DMS153 (cell line): ENCODE measurements at places on chromosomes 3 and 15.

GRCh38 chr3:122962149-122962548 lies 65.4 kb downstream of the SEMA5B start:
- no peak for DNase-seq

GRCh38 chr3:99637016-99637367 lies 1.4 kb upstream of the COL8A1 start:
- no peak for DNase-seq

- no peak for DNase-seq
Observed at GRCh38 chr3:15611018-15611417, 9.5 kb downstream of the BTD start.

- no peak for DNase-seq
Observed at GRCh38 chr3:28250999-28251398, 9.6 kb downstream of the CMC1 start.

GRCh38 chr3:121998030-121998580 lies 23.9 kb downstream of the ILDR1 start:
- no peak for DNase-seq

DNA sequence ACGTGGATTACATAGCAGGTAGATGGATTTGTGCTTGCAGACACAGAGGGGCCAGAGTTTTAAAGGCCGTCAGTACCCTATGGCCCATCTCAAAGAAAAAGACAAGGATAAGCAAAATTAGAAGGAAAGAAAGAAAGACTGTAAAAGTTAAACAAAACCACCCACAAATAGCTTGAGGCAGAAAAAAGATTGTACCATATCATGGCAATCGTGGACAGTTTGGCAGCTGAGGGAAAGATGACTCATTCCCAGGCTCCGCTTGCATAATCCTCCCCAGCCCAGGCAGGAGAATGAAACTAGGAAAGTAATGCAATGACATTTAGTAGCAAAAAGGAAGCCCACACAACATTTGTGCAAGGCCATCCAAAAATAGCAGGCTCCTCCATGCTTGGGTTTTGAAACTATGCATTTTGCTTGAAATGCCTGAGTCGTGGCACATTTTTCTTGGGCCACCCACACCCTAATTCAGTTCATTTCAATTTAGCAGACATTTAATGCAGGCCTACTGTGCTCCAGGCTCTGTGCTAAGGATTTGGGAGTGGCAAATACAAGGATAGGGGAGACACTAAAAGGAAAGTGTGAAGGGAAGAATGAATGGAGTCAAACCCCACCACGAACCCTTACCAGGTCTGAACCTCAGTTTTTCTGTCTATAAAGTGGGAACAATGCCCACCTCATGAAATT lies 40.9 kb upstream of the SMAD3 start:
- DNase-seq, result no peak

GRCh38 chr15:63186065-63186464 lies 3.3 kb upstream of the RAB8B start:
- DNase-seq, result no peak

DNA sequence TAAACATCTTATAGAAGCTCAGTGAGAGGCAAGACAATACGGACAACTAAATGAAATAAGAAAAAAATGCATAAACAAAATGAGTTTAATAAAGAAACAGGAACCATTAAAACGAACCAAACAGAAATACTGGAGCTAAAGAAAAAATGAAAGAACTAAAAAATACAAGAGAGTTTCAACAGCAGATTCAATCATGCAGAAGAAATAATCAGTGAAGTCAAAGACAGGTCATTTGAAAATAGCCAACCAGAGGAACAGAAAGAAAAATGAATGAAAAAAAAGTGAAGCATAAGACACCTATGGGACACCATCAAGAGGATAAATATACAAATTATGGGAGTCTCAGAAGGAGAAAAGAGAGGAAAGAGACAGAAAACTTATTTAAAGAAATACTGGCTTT lies 42.5 kb upstream of the PRR20G start:
- no peak for DNase-seq

- DNase-seq, result no peak
Observed at GRCh38 chr15:58154769-58155168, 16.6 kb downstream of the AQP9 start.

DNA sequence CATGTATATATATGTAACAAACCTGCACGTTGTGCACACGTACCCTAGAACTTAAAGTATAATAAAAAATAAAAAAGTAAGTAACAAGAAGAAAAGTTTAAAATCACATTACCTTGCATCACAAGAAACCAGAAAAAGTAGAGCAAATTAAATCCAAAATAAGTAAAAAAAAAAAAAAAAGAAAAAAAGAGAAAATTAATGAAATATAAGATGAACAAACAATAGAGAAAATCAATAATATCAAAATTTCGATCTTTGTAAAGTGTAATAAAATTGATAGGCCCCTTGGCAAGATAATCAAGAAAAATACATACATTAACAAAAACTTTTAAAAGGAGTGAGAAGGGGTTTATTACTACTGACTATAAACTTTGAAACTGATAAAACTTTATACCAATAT lies 7.4 kb upstream of the BHLHE40 start:
- DNase-seq, result no peak

- DNase-seq, result no peak
Observed at GRCh38 chr15:33737687-33738601, 230.4 kb upstream of the CHRM5 start.

GRCh38 chr15:33551860-33552259 lies 241.1 kb downstream of the RYR3 start:
- DNase-seq, result no peak

GRCh38 chr15:35362195-35362829 lies 183.7 kb downstream of the DPH6 start:
- DNase-seq, result no peak

DNA sequence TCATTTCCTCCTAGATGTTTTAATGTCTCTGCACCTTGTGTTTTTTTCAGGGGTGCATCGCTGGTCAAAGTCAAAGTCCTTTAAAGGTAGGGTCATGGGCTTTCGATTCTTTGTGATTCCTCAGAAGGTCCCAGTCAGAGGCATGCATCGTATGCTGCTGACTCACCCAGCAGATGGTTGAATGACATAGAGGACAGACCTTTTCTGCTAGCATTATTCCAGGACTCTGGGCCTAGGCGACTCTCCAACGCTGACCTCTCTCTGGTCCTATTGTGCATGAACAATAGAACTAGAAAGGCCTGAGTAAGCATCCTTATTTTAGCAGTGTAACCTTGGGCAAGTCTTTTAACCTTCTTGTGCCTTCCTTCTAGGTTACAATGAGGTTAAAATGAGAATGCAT lies 75.9 kb downstream of the DGKG start:
- no peak for DNase-seq
